Amniotic stem cell (primary cell): ENCODE measurements at places on chromosomes 1 and 21.

GRCh38 chr1:51679435-51679834, 62.5 kb downstream of the OSBPL9 start:
- DNase-seq: no peak

GRCh38 chr21:40158366-40158765, 291.1 kb downstream of the PCP4 start:
- no peak for DNase-seq

GRCh38 chr1:16402742-16403141, 34.5 kb downstream of the SPATA21 start:
- no peak for DNase-seq

DNA sequence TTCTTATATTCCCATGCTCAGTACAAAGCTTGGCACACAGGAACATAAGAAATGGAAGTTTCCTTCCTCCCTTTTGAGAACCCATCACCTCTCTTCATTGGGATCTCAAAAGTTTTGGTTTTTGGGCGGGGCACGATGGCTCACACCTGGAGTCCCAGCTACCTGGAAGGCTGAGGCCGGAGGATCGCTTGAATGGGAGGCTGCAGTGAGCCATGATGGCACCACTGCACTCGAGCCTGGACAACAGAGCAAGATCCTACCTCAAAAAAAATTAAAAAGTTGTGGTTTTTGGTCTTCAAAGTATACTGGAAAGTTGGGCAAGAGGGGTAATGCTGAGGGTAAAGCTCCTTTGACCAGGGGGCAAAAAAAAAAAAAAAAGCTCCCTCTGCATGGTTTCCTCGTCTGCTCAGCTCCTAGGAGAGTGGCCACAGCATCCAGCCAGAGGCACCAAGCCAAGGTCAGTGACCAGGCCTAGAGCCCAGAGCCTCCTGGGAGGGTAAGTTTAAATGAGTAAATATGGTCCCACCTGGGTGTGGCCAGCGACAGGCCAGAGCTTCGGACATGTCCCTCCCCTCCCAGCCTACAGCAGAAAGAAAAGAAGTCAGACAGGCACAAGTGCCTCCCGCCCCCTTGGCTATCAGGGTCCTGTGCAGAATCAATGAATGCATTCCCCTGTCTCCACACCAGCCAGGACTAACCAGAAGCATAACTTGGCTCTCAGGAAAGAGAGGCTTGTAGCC, 5.0 kb downstream of the MEF2D start:
- DNase-seq: no peak

- DNase-seq: no peak
These were observed 6.0 kb downstream of the LORICRIN start for GRCh38 chr1:153265457-153265856.

- no peak for DNase-seq
These were observed 4.7 kb downstream of the IL23R start for GRCh38 chr1:67170751-67171573.

GRCh38 chr1:193767886-193768285, 581.5 kb upstream of the B3GALT2 start:
- no peak for DNase-seq

DNA sequence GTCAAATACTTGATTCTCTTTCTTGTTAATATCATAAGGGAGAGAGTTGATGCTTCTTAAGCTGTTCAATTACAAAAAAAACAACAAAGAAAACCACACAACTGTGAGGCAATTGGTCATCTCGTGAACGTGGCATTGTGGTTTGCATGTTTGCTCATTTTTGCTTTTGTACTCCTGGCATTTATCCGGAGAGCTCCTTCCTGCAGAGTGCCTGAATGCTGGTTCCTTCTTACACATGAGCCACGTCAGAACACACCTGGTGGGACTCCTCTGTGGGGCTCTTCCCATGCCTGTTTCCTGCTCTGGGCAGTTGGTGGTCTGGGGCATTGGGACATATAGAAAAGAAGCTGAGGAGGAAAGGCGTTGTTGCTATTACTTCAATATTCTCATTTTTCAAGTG, 25.7 kb downstream of the KCNK1 start:
- no peak for DNase-seq

DNA sequence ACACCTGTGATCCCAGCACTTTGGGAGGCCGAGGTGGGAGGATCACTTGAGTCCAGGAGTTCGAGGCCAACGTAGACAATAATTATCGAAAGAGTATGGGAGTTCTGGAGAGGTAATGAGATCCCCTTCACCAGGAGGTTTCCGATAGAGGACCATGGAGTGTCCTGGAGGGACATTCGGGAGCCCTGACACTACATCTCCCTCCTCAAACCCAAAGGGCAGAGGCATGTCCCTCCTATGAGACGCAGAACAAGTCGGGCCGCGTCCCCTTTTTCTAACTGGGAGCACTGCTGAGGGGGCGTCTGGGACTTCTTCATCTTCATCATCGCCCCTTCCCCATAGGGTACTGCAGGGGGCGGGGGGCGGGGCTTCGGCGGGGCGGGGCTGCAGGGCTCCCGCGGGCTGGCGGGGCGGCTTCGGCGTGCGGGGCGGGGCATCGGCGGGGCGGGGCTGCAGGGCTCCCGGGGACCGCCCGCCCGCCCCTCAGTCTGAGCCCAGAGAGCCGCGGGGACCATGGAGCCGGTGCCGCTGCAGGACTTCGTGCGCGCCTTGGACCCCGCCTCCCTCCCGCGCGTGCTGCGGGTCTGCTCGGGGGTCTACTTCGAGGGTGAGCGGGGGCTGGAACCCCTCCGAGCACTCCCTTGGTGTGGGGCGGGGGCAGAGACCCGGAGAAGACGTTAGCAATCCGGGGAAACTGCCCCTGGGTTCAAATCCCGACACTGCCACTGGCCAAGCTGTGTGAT, at the start of gene THEMIS2:
THEMIS2 (plus strand) TSS at position 486 of the 743 bp plus-strand sequence; CDS start at position 514, 28 bp downstream.
- no peak for DNase-seq

DNA sequence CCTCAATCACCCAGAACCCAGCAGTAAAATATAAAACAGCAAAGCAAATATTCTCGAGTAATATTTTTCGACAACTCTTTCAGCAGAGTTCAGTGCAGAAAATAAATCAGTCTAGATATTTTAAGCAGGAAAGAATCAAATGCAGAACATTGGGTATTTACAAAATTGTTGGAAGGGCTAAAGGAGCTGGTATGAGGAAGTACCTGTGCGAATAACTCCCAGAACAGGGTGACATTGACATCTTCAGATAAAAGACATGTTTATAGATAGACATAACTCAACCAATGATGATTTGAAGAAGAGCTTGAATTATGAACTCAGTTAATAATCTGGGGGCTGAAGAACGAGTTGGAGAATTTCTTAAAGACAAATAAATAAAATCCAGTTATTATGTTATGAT, 6.4 kb downstream of the AXDND1 start:
- no peak for DNase-seq

DNA sequence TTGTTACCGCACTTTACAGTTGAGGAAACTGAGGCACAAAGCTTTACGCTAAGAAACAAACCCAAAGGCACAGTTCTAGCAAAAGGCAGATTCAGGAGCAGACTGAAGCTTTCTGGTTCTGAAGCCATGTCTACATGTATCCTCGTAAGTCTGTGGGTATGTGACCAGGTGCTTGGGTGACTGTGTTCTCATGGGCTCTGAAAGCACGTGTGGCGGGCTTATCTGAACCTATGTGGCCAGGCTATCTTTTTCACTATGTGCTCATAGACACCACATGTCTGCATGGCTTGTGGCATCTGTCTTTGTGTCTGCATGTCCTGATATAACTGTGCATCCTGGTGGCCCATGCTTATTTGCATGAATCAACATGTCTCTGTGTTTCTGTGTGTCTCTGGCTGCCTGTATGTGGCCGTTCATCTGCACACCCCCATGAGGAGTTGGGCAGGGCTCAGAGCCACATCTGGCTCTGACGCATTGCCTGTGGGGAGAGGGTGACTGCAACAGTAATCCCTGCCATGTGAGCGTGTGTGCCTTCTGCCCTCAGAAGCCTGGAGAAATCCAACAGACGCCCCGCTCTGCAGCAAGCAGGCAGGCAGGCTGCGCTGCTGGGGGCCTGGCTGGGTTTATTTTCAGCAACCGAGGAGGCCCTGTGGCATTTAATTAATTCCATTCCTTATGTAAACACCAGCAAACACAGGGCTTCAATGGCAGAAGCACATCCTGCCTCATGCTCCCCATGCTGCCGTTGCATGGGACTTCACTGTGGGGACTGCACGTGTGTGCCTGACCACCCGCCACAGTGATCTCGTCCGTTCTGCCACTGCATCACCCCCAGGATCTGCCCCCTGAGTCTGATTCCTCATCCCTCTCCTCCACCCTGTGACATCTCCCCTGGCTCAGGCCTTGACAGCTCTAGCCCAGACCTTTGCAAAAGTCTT, 115.4 kb downstream of the TRABD2B start:
- no peak for DNase-seq

- no peak for DNase-seq
These were observed 870 bp downstream of the STRIP1 start for GRCh38 chr1:110035236-110035752.

DNA sequence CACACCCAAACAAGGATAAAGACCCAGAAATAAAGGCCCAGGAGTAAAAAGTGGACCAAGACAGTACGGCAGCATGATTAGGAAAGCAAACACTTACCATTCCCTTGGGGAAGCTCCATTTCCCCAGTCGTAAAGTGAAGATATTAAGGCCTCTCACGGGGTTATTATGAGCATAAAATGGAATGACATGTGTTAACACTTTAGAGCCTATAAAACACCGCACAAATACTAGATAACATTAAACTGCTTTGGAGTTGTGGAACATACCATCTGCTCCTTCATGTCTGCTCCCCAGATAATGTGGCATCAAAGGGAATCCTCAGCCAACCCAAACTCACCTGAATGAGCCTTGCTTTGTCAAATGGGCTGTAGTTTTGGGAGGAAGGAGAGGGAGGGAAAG, 8.9 kb upstream of the ITLN2 start:
- no peak for DNase-seq

DNA sequence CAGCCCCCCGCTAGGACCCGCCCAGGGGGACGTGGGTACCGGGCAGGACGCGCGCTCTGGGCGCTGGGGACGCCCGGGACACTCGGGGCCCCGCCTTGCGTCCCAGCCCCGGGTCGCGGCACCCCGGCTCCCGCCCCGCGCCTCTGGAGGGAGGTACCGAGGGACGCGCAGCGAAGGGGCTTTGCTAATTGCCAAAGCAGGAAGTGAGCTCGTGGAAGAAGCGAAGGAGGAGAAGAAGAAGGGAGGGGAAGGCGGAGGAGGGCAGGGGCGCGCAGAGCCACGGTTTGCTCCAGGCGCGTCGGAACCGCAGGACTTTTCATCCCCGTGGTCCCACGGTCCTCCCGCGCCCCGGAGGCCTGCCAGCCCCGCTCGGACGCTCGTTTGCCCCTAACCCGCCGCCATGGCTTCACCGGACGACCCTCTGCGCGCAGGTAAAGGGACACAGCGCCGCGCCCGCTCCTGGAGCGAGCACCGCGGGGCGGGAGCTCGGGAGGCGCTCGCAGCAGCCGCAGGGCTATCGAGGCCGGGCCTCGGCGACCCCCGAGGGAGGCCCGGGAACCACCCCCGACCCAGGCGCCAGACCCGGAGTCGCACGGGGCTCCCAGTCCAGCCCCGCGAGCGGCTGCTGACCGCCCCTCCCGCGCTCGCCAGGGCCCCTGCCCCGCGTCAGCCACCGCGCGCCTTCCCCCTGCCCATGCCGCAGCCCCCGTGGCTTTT, 1.3 kb downstream of the EDARADD start:
- no peak for DNase-seq
